ENCODE measurements at places on chromosomes 5 and 9.

DNA sequence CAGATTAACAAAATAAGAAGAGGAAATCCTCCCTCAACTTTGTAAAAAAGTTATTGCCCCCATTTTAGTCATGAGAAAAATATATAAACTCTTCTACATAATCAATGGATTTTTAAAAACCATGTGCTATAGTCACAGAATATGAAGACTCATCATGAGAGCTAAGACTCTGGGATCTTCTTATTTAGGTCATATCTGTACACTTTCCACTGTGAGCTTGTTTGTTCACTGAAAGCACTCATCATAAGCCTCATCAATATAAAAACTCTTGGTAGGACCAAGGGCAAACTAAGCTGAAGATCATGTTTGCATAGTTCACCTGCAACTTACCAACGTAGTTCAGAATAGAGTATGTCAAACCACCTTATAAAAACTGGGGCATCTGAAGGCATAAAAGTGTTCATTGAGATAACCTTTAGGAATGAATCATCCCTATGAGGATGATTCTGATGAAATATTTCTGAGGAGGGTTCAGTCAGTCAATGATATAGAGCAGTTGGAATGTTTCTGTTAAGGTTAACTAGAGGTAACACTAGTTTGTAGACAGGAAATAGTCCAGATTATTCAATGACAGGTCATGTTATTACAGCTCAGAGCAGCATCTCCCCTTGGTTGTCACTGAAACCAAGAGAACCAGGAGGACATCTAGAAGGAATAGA, 289.9 kb upstream of the SMC2 start:
- no peak for DNase-seq

DNA sequence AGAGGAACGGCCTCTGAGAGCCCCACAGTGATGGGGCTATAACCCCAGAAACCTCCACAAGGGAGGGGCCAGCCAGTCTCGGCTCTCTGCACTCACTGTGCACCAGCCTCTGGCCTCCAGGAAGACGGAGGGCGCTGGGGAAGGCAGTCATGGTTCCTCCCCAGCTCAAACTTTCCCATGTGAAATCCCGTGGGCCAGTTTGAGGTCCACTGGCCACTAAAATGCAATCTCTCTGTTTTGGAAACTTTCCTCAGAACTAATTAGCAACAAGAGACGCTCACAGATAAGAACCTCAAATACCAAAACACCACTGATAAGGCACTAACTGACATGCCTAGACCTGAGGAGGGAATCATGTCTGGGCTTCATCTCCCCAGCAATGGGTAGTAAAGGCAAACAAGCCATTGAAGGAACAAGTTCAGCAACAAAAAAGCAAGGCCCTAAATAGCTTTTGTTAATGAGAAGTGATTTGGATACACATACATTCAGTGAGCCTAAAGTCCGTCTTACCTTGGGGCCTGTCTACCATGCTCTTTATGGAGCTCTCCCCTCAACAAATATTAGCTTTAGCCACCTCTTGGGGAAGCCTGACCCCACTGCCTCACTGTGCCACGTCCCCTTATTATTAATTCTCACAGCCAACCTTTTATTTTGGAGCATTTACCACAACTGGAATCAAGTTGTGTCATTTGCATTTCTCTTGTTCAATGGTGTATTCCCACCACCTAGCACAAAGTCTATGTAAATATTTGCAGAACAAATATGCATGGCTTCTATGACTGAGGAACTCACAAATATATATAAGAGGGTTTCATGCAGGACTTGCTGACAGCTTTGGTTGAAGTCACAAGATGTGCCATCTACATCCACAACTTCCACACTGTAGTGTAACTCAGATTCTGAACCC, 56.1 kb upstream of the GLRX start:
- no peak for DNase-seq

GRCh38 chr9:96495341-96495740, 45.4 kb downstream of the HABP4 start:
- DNase-seq, result no peak

DNA sequence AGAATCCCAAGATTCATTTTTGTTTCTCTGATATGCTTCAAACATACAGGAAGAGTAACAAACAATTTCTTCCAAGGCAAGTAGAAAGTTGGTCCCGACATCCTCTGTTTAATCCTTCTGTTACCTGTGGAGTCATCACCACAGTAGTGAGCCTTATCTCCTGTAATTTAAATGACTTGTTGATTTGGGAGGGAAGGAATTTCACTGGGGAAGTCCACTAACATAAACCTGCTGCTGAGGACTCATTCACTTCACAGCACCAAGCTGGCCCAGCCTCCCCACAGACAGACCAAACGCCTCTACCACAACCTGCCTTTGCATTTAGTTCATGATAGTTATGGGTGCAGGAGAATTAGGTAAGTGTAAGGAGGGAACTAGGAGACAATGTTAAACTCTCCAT, 63.2 kb downstream of the PRKACG start:
- DNase-seq, result no peak

DNA sequence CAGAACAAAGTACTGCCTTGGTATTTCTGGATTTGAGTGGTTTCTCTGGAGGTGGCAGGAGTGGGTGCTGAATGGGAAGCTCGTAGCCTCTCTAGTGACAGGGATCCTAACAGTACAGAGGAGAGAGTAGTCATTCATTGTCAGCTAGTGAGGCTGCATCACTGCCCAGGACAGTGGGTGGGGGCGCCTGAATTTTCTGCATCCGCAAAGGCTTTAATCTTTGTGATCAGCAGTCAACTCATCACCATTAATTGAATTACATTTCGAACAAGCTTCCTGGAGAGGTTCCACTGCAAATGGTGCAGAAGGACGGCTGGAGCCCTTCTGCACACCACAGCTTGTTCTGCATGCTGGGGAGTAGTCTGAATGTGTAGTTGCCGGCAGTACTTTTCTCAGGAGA, 77.5 kb downstream of the HSPA4 start:
- no peak for DNase-seq

- DNase-seq, result no peak
Measured at GRCh38 chr5:132055441-132055807, 5.0 kb upstream of the IL3 start.

GRCh38 chr5:93584596-93585040, 1.6 kb downstream of the NR2F1 start:
- DNase-seq, result no peak

GRCh38 chr9:35673132-35674024, at the start of gene CA9:
Gene CA9 (plus strand): TSS chr9:35673928. CDS start chr9:35673960, 32 bp downstream.
- no peak for DNase-seq

GRCh38 chr5:98588215-98588614, 185.2 kb upstream of the RGMB start:
- DNase-seq, result no peak

GRCh38 chr5:64869419-64869818, 100.7 kb downstream of the CWC27 start:
- DNase-seq, result no peak

GRCh38 chr9:126722922-126723806, 81.7 kb upstream of the ZBTB43 start:
- DNase-seq, result peak; percentile 52

- DNase-seq, result no peak
Measured at GRCh38 chr5:126002222-126002897, 420.8 kb upstream of the GRAMD2B start.

- DNase-seq, result no peak
Measured at GRCh38 chr9:123959787-123960186, 29.9 kb upstream of the DENND1A start.

DNA sequence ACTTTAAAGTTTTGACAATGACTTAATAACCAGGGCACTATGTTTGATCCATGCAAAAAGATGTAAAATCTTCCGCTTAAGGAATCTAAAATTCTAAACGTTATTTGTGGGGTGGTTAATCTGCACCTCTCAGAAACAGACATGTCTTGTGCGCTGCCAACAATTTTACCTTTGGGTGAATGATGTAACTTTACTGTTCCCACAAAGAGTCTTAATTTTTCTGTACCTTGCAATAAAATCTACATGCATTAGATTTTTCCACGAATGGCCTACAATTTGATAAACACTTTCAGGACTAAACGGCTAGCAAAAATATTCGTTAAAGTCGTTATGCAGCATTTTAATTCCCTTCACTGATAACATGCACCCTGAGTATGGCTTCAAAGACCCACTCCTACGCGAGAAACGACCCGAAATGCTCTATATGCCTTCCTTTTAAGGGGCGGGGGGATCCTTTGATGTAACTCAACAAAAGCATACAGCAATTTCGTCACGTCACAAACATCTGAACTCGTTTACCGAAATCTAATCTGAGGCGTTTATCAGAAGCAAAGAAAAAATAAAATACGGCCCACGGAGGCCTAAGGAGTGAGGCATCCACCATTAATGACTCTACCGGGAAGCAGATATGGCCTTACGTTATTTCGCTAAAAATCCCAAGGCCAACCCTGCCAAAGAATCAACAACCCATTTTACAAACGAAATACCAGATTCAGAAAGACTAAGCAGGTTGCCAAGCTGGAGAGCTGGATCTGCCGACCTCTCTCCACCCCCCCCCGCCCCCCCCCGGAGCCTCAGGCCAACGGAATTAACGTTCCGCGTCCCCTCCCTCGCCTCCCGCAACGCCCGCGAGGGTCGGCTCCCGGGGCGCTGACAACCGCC, 621 bp downstream of the AK6 start:
- no peak for DNase-seq

- DNase-seq, result no peak
Measured at GRCh38 chr5:104817127-104817526, 1254.5 kb upstream of the NUDT12 start.

DNA sequence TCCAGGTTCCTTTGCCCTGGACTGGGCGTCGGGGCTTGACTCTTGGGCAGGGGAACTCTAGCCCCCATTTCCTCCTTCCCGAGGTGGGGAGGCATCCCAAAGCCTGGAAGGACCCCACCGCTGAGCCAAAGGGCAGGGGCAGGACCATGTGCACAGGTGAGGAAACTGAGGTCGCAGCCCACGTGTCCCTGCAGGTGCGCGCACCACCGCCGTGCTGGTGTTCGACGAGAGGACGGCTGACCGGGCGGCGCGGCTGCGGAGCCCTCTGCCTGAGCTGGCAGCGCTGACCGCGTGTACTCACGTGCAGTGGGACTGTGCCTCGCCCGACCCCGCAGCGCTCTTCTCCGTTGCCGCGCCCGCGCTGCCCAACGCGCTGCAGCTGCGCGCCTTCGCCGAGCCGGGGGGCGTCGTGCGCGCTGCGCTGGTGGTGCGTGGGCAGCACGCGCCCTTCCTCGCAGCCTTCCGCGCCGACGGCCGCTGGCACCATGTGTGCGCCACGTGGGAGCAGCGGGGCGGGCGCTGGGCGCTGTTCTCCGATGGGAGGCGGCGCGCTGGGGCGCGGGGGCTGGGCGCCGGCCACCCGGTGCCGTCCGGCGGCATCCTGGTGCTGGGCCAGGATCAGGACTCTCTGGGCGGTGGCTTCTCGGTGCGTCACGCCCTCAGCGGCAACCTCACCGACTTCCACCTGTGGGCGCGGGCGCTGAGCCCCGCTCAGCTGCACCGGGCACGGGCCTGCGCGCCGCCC, 2.8 kb downstream of the ADGRD2 start:
- no peak for DNase-seq

- no peak for DNase-seq
Measured at GRCh38 chr9:88754886-88755285, 219.9 kb downstream of the NXNL2 start.

- DNase-seq, result no peak
Measured at GRCh38 chr9:16105168-16106020, 552.6 kb downstream of the CCDC171 start.

GRCh38 chr9:124950050-124950718, 9.3 kb upstream of the GOLGA1 start:
- no peak for DNase-seq

- no peak for DNase-seq
Measured at GRCh38 chr5:123092696-123093095, 3.7 kb downstream of the PRDM6 start.

DNA sequence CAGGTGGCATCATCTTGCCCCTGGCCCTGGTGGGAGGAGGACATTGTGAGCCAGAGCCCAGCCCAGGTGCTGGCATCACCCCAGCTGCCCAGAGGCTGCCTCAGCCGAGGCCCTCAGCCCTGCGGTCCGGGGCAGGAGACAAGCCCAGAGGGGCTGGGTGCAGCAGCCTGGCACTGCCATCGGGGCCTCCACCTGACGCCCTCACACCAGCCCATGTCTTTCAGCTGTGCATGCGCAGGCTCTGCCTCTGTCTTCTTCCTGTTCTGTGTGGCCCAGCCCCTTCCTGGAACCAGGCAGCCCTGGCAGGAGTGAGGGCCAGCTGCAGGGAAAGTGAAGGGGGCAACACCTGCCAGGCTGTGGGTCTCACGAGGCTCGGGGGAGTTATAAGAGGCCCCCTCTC, 4.8 kb upstream of the CEL start:
- DNase-seq, result no peak

- no peak for DNase-seq
Measured at GRCh38 chr5:95668216-95668615, 14.6 kb downstream of the SPATA9 start.

All from memory B cell (primary cell).